Suppressor macrophage treated with lipopolysaccharide for 4 hours (primary cell): ENCODE measurements at places on chromosomes 7 and 10.
A peak's percentile ranks its signal among the peaks of the same experiment; 100 is the strongest.

- no peak for DNase-seq
Measured at GRCh38 chr7:41886901-41887311, 184.0 kb upstream of the INHBA start.

- DNase-seq = no peak
Measured at GRCh38 chr10:22999942-23000341, 72.1 kb downstream of the ARMC3 start.

DNA sequence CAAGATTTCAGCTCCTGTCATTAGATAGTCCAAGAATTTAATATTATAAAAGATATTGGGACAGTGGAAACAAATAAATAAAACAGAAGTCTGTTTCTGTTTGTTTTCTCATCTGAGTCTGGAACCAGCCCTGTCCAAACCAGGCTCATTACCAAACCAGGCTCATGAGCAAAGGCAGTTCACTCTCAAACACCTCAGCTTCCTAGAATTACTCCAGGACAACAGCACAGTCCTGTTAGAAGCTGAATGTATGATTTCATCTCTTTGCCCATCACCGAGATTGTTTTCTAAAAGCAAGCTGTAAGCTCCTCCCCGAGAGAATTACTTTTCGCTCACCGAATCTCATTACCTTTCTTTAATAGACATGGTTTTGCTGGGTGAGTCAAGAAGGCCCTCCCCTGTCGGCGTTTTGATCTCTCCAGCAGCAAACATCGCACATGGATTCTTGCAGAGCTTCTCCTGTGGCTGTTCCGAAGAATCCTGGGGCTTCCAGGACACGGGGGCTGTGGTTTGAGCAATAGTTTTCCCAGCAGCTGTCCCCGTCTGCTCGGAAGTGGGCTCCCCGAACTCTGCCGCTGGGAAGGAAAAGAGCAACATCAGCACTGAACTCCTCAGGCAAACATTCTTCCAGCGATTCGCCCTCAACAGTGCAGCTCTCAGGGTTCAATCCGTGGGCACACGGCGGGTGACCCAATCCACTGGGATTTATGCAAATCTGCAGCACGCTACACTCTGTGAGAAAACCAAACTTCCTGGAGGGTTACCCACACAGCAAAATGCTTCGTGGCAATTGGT, 112.5 kb downstream of the SVIL start:
- DNase-seq = no peak

DNA sequence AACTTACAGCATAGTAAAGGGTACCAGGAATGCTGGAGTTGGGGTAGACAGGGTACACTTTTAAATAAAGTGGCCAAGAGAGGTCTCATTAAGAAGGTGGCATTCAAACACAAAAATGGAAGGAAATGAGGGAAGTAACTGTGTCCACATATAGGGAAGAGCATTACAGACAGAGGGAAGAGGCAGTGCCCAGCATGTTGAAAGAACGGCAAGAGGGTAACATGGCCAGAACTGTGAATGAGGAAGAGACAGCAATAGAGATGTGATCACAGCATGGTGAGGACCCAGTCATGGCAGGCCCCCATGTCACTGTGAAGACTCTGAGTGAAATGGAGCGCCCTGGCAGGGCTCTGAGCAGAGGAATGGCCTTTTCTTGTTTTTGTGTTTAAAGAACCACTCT, 35.1 kb upstream of the ZNRF2 start:
- DNase-seq = peak; percentile 69

DNA sequence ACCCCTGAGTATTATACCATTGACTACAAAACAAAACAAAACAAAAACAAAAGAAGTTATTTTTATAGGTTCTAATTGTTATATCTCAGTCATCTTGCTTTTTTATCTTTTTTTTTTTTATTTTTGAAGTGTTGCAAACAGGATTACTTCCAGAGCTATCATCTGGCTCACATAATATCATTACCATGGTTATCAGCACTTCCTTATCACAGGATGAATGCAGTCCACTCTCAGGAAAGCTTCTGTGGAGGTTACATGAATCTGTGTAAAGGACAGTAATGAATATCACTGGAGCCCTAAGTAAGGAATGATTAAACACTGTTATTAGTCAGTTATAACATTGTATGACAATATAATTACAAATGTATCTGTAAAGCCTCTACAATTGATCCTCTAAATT, 451.5 kb downstream of the PLXDC2 start:
- no peak for DNase-seq

DNA sequence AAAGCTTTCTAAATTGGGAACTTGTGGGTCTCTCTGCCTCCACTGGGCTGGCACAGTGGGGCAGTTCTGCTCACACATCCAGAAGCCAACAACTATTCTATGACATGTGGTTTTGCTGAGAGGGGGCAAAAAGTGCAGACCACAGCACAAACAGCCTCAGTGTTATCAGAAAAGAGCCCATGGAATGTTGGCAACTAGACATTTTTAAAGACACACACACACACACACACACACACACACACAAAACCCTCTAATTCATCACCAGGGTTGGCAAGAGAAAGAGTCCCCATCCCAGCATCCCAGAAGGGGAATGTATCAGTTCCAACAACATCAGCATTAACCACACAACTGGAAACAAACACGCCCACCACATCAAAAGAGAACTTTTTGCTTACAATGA, 117.1 kb downstream of the FGFR2 start:
- no peak for DNase-seq

- no peak for DNase-seq
Measured at GRCh38 chr7:102284399-102284798, 2.3 kb upstream of the SH2B2 start.

DNA sequence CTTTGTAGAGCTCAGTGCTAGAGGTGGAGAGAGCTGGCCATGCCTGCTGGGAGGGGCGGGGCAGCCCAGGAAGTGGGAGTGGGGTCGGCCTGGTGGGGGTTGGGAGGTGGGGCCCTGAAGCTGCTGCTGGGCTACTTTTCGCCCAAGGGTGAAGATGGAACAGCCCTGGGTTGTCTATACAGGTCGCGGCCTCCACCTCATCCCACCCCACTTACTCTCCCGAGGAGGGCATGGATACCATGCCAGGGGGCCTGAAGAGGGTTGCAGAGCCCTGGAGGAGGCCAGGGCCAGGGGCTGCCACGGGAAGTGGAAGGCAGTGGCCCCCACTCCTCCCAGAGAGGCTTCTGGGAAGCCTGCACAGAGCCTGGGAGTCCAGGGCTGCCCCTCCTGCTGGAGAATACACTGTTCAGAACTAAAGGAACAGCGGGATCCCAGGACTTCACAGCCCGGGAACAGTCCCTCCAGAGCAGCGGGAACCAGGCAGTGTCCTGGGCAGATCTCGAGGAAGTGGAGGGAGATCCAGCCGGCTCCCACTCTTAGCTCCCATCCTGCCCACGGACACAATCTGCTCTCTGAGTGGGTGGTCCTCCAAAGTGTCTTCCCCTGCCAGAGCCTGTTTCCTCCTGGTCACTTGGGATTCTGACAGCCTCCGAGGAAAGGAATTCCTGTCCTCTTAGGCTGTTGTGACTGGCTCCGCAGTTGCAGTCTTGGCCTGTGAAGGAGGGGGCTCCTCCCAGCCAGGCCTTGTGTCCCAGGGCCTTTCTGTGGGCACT, 23.5 kb downstream of the MAT1A start:
- DNase-seq = no peak

DNA sequence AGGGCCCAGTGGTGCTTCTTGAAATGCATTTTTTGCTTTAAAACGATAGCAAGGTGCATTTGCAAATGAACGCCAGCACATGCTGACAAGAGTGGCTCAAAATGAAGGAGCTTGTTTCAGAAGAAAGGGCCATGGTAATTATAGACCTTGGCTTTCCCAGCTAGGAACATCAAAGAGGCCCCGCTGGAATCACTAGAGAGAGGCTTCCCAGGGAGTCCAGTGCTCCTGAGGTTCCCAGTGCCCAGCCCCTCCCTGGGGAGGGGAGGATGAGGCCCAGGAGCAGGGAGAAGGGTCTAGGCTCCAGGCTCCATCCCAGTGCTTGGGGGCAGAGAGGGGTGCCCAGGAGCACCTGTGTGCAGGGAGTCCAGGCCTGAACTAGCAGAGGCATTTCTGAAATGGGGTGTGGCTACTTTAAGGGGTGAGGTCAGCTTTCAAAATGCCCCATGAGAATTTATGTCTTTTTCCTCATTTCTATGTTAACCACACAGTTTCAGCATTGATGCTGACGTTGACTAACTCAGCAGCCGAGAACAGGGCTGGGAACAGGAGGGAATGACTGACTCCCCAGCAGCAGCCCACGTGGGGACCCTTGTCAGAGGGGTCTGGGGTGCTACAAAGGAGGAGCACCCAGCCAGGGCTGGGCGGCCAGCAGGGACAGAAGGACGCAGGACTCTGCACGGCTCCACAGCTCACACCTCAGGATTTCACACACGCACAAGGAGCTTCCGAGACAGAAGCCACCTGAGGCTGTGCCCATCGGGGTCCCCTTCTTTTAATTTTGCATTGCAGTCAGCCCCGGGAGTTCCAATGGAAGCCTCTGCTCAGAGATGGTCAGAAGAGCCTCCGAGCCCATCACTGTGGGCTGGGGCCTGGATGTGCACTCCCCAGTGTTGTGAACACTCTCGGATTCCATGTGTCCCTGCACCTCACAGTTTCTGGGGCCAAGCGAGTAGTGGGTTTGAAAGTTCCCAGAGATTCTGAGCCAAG, 570.2 kb downstream of the PTPRN2 start:
- DNase-seq = no peak

DNA sequence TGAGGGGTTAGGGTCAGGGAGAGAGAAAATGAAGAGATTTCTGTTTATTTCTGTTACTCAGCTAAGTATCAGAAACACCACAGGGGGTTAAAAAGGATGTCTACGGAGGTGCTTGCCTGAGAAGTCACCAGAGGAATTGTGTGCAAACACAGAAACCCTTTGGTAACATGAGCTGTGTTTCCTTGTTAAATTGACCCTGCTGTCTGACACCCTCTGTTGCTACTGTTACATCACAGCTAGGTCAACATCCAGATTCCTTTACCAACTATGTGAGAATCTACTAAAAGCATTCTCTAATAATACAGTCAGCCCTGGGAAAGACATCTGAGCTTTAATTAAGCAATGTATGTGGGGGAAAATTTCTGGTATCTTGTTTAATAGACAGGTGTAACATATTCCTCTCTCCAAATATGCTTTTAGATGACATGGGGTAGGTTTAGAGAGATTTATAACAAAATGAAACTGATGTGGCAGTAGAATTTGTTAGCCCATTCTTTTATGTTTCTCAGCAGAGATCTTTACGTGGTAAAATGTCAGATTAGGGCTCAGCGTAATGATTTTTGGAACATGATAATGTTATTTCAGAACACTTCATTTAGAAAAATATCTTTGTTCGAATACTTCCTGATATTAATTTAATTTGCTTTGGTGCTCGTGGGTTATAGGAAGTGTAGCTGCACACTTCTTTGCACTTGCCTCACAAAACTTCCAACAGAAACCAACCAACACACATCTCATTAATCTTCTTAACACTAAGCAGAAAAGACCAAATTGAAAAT, 168.0 kb upstream of the AHR start:
- DNase-seq = no peak

- no peak for DNase-seq
Measured at GRCh38 chr10:86500846-86501245, 20.7 kb downstream of the WAPL start.

- DNase-seq = no peak
Measured at GRCh38 chr7:90709501-90710465, 113.7 kb downstream of the CDK14 start.

GRCh38 chr10:132521466-132522102, 16.0 kb upstream of the INPP5A start:
- DNase-seq = no peak

DNA sequence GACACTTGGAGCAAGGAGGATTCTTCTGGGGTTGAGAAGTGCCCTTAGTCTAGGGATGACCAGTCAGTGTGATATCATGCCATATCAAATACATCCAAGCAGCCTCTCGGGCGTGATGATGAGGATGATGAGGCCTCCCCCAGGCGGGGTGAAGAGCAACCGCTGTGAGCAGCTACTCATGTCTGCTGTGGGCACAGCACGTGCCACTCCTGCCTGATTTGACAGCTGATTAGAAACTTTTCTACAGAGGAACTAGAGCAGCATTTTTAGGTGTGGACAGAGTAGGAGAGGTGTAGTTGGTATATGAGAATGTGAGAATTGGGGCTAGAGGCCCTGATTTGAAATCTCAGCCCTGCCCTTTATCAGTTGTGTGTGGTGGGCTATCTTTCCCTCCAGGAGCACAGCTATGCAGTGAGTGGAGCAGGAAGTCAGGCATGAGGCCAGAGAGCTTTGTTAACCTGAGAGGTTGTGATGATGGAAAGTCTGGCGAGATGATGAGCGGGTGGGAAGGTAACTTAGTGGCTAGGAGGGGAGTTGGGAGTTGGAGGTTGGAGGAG, 49.6 kb upstream of the COBL start:
- DNase-seq = no peak

GRCh38 chr10:4459531-4459930, 366.5 kb upstream of the AKR1E2 start:
- no peak for DNase-seq

- DNase-seq = no peak
Measured at GRCh38 chr7:86733783-86734182, 90.1 kb downstream of the GRM3 start.

DNA sequence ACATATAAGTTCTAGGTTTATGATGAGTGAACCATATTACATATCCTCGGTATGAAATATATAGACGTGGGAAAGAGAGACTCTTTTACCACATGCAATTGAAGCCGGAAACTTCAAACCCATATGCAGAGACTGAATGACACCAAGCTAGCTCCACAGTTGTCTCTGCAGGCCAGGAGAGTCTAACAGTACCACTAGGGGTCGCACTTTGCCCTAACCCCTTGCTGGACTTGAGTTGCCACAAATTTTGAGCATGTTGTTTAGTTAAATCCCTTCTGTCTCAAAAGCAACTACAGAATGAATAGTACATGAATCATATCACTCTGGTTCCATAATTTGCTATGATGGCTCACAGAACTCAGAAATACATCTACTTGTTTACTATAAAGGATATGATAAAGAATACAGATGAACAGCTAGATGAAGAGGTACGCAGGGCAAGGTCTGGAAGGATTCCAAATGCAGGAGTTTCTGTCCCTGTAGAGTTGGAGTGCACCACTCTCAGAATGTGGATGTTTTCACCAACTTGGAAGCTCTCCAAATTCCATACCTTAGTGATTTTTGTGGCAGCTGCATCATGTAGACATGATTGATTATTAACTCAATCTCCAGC, 112.4 kb upstream of the YAE1 start:
- peak; percentile 67 for DNase-seq

DNA sequence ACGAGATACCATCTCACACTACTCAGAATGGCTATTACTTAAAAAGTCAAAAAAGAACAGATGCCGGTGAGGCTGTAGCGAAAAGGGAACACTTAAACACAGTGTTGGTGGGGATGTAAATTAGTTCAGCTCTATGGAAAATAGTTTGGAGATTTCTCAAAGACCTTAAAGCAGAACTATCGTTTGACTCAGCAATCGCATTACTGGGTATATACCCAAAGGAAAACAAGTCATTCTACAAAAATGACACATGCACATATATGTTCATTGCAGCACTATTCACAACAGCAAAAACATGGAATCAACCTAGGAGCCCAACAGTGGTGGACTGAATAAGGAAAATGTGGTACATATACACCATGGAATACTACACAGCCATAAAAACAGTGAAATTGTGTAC, 56.9 kb downstream of the SAMD9 start:
- DNase-seq = no peak

- no peak for DNase-seq
Measured at GRCh38 chr10:68800211-68800610, 27.1 kb upstream of the STOX1 start.
